MG63 (cell line): ENCODE measurements at places on chromosomes 1 and 21. TPM values are rescaled to one million over a fixed set of nuclear protein-coding genes. Genes with fewer than 3 reads are reported as not detected.

The TSSK3 gene
- not detected in 2 replicates for total RNA-seq

The PROK1 gene
- not detected in 2 replicates for total RNA-seq

The TMCO4 gene
- 12.8 and 25.8 TPM in 2 replicates for total RNA-seq

The CGN gene
- 0.05 TPM in 1 of 2 replicates, not detected in the other for total RNA-seq

The FMO2 gene
- total RNA-seq: not detected in 2 replicates

The HMGCS2 gene
- total RNA-seq: not detected in 2 replicates

The KLHDC8A gene
- not detected in 2 replicates for total RNA-seq

The S100A7 gene
- not detected in 2 replicates for total RNA-seq

The BNIPL gene
- total RNA-seq: 0.20 and 5.5 TPM in 2 replicates

The SELP gene
- not detected in 2 replicates for total RNA-seq

The ANKRD35 gene
- not detected in 2 replicates for total RNA-seq

The DMBX1 gene
- not detected in 2 replicates for total RNA-seq

The CRNN gene
- total RNA-seq: not detected in 2 replicates

The BROX gene
- total RNA-seq: 56.0 and 102 TPM in 2 replicates

The CCDC27 gene
- total RNA-seq: not detected in 2 replicates

The HSD17B7 gene
- 0.49 and 5.6 TPM in 2 replicates for total RNA-seq

The HHAT gene
- total RNA-seq: 0.30 and 5.3 TPM in 2 replicates

The GUCA2B gene
- total RNA-seq: not detected in 2 replicates

The TNFRSF8 gene
- 0.82 TPM in 1 of 2 replicates, not detected in the other for total RNA-seq

The SYPL2 gene
- total RNA-seq: 0.46 TPM in 1 of 2 replicates, not detected in the other

The UMODL1 gene
- not detected in 2 replicates for total RNA-seq

The LRRC53 gene
- total RNA-seq: not detected in 2 replicates

The PDE9A gene
- total RNA-seq: 0.12 TPM in 1 of 2 replicates, not detected in the other

The TSPEAR gene
- total RNA-seq: not detected in 2 replicates

The TDRD5 gene
- not detected in 2 replicates for total RNA-seq

The SPRR2D gene
- total RNA-seq: not detected in 2 replicates

The SPATA45 gene
- not detected in 2 replicates for total RNA-seq

The HMCN1 gene
- total RNA-seq: under 0.01 TPM in 1 of 2 replicates, not detected in the other

The CPLANE2 gene
- 2.7 and 5.1 TPM in 2 replicates for total RNA-seq

The AVPR1B gene
- not detected in 2 replicates for total RNA-seq

The TFF2 gene
- not detected in 2 replicates for total RNA-seq
